ENCODE measurements at places on chromosomes 7 and 10.

DNA sequence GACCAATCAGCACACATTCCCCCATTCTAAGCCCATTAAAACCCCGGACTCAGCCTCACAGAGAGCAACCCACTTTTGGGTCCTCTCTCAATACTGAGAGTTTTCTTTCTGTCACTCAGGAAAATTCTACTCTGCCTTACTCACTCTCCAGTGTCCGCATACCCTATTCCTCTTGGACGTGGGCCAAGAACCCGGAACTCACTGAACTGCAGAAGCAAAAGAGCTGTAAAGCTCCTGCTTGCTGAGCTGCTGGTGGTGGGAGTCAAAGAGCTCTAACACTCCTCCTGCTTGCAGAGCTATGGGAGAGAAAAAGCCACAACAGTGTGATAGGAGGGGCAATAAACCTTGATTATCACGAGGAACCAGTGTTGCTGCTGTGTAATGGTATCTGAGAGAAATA is 386.9 kb downstream of the POM121L12 start:
- DNase-seq, result no peak

GRCh38 chr7:95493844-95494243 is 8.1 kb downstream of the ASB4 start:
- DNase-seq, result no peak

DNA sequence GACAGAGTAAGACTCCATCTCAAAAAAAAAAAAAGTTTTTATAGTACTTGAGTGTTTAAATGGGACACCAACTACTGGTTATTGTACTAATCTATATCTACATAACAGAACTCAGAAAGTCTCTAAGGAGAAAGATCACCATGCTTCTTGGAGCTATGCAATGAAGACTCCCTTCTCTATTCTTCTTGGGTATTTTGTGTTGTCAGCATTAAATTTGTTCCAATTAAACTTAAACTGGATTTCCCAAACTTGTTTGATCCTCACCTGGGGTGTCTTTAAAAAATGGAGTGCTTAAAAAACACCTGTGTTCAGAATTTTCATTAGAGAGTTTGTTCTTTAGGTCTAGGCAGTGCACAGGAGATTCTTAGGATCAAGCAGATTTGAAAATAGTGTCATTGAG is 536.0 kb downstream of the GATA3 start:
- DNase-seq, result no peak

DNA sequence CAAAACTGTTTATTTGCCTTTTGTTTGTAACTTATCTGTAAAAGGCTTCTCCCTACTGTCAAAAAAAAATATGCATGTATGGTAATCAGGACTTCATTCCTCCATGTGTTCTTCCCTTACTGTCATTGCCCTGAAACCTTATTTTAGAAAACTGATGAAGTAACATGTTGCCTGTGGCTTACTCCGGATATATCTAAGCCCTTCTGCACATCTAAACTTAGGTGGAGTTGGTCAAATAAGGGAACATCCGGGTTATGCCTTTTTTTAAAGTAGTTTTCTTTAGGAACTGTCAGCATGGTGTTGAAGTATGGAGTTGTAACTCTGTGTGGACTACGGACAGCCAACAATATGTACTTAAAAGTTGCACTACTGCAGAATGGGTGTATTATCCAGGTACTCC is 6.2 kb downstream of the SAR1A start:
- DNase-seq, result peak; percentile 76

DNA sequence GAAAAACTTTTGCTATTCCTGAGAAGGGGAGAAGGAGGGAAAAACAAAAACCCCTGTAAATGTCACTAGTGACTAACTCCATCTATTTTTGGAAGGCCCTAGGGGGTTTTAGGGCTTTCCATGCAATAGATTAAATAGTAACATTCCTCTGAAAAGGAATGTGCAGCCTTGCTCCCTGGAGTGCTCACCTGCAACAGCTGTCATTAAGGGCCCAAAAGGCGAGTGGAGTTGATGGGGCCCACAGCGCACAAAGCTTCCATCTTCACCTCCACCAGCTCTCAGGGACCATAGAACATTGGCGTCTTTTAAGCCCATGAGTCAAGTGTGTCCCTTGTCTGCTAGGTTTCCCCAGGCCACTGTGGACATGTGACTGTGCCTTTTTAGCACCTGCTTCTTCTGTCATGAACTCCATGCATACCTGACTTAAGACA is 58.0 kb upstream of the IL6 start:
- DNase-seq, result no peak

DNA sequence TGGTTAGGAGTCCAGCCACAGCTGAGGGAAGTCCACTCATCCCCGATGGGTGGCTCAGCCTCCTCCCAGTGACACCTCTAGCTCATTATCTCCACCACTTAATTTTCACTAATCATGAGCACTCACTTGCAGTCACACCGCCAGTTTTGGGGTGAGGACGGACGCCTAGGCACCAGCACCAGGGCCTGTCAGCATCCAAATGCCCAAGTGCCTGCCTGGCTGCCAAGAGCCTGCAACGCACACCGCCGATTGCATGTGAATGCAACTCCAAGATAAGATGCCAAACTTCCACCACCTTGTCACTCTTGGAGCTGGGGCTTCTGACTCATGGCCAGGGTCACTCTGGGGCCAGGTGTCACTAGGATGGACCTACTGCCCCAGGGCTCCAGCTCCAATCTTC is 24.4 kb upstream of the SMARCD3 start:
- no peak for DNase-seq

- no peak for DNase-seq
These were observed 3.6 kb downstream of the ELFN1 start for GRCh38 chr7:1673581-1674118.

GRCh38 chr7:4998244-4998643 is 39.3 kb upstream of the MMD2 start:
- DNase-seq, result no peak

DNA sequence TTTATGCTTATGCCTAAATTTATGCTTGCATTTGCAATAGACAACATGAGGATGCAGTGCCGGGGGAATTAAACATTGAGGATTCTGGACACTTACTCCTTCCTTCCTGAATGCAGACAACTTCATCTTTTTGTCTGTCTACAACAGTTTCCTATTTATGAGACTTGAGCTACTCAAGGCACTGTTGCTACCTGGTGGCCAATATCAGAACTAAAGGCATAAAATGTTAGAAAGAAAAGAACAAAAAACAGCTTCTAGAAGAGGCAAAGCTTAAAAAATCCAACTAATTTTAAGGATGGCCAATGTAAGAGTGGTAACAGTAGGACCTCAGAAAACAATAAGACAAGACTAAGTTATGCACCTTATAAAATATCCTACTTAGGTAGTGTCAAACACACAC is 144.5 kb upstream of the PTN start:
- DNase-seq, result no peak
